KG1 (cell line): ENCODE measurements at places on chromosomes 12 and 14.

- no peak for DNase-seq
These were observed 43.5 kb downstream of the COX16 start for GRCh38 chr14:70315942-70316341.

- DNase-seq: no peak
These were observed 574 bp downstream of the WNK1 start for GRCh38 chr12:752695-753610.

GRCh38 chr12:25186038-25186787, 8.7 kb downstream of the DNAI7 start:
- DNase-seq: no peak

DNA sequence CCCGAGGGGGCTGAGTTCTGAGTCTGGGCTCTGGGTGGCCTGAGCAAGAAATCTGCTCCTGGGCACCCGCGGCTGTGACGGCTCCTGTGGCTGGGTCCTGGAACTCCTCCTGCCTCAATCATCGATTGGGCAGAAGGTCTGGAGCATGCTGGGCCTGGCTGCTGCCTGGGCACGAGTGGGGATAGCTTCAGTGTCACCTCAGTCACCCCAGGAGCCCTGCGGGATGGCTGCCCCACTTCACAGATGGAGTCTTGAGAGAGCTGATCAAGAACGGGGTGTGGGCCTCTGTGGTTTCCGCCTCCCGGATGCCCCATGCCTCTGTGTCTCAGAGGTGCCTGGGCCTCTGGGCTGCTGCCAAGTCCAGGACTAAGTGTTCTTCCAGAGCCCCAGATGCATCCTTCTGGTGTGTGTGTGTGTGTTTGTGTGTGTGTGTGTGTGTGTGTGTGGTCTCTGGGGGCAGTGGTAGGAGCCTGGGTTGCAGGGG, 185.6 kb upstream of the C14orf180 start:
- DNase-seq: peak; percentile 89

- no peak for DNase-seq
These were observed 18.7 kb downstream of the FBXL14 start for GRCh38 chr12:1575408-1576401.

DNA sequence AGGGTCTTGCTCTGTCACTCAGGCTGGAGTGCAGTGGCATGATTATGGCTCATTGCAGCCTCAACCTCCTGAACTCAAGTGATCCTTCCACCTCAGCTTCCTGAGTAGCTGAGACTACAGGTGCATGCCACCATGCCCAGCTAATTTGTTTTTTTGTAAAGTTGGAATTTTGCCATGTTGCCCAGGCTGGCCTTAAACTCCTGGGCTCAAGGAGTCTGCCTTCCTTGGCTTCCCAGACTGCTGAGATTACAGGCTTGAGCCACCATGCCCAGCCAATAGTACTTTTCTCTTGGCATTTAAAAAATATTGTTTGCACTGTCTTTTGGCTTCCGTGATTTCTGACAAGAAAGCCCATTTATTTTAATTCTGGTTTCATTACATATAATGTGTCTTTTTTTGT, 61.3 kb downstream of the DIP2B start:
- no peak for DNase-seq

GRCh38 chr14:33711811-33712216, 239.1 kb downstream of the EGLN3 start:
- no peak for DNase-seq

GRCh38 chr12:47100160-47100559, 20.4 kb upstream of the AMIGO2 start:
- DNase-seq: no peak

DNA sequence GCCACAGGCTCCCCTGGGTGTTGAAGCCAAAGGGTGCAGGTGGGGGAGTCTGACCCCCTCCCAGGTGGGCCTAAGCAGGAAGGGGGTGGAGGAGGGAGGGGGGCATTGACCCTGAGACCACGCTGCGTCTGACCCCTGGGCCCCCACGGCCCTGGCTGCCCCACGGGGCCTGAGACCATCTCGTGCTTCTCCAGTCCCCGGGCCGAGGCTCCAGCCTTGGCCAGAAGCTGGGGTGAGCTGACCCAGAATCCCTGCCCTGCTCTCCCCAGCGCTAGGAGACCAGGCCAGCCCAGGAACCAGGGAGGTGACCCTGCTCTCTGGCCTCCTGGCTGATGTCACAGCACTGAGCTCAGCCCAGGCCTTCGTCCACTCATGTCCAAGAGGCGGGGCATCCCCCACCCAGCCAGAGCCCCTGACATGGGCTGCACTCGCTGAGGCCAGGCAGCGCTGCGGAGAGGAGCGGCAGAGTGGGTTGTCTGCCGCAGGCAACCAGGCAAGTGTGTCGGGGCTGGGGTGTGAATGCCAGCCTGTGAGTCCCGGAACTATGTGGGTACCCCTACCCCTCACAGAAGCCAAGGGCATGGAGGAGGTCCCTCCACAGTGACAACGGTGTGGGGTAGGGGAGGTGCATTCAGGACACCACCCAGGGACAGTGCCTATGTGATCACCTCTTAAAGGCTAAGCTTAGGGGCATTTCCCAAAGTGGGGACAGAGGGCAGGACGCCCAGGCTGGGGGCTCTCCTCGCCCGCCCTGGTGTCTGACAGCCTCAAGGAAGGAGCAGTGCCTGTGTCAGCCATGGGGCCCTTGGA, 6.3 kb downstream of the TRMT61A start:
- no peak for DNase-seq

DNA sequence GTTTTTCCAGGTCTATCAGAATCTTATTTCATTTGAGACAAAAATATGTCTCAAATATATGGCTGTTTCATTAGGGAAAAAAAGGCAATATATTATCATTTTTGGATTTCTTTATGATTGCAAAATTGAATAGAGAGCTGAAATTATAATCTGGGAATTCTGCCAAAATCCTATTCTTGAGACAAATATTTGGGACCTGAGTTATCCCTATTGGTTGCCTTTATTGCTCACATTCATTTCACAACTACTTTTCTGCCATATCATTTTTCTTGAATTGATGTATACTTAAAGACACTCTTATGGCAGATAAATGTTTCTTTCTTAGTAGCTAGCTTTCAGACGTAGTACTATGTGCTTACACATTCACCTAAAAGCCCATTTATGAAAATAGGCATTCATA, 241.6 kb upstream of the NOVA1 start:
- DNase-seq: no peak

DNA sequence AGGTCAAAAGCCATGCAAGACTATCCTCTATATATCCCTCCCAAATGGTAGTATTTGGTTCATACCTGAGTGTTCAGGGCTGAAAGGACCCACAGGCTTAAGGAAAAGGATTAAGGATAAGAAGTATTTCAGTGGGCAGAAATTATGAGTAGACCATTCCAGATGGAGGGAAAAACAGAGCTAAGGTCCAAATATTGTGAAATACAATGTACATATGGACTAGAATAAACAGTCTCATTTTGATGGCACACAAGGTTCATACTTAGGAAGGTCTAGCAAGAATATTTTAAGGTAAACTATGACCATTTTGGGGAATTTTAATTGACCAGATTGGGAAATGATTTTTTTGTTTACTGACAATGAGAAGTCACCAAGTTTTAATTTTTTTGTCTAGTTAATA, 124.6 kb downstream of the PRKD1 start:
- DNase-seq: no peak
